ENCODE measurements at places on chromosomes 1 and 21. TPM values are rescaled to one million over a fixed set of nuclear protein-coding genes. Genes with fewer than 3 reads are reported as not detected.

GRCh38 chr1:156225677-156226014 lies 12.8 kb downstream of the PMF1 start:
- no peak for DNase-seq

The HSD3B1 gene
- total RNA-seq, result not detected

The ZNF281 gene
- total RNA-seq, result 18.8 TPM

DNA sequence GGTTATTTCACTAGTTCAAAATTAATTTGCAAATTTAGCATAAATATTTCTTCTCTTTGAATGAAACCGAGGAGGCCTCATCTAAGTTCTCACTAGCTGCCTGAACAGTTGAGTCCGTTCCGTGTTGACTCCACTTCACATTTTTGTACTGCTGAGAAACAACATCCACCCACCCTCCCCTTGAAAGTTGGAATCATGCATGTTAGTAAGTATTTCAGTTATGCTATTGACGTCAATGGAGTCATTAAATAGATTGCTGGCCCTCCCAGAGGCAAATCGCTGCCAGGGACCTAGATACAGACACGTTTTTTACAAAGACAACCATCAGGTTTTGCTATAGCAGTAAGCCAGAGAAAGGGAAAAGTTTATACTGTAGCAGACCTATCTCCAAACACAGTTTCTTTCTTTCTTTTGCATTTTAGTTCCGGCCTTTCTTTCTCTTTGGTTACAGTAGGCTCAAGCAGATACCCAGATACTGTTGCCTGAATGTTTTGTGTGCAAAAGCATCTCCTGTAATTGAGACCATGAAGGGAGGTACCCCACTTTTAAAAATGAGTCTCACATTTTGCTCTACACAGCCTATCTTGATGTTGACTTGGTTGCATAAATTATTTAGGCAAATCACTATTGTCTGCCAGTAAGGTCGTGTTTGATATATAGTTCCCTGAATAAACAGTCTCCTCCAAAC lies 262.6 kb upstream of the SGIP1 start:
- peak; percentile 74 for DNase-seq

DNA sequence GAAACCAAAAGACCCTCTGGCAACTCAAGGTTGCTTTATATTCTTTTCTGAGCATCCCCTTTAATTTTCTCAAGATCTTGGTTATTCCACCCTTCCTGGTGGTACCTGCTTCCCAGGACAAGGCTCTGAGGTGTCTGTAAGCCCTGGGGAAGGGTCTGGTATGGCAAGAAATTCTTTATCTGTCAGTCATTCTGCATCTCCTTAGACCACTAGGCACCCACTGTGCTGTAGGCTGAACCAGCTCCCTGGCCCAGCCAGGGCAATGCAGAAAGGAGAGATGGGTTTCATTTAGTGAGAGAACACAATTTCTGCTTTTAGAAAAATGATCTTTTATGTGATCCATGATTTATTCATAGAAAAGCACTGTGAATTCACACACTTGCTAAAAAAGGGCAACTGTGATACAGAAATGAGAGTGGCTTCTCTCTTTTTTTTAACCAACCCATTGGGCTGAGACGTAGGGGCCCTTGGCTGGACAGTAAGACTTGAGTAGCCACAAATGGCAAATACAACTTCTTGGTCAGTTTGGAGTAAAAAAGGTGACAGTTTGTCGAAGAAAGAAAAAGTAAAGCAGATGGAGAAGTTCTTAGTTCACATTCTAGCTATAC lies 4.1 kb downstream of the UROD start:
- no peak for DNase-seq

DNA sequence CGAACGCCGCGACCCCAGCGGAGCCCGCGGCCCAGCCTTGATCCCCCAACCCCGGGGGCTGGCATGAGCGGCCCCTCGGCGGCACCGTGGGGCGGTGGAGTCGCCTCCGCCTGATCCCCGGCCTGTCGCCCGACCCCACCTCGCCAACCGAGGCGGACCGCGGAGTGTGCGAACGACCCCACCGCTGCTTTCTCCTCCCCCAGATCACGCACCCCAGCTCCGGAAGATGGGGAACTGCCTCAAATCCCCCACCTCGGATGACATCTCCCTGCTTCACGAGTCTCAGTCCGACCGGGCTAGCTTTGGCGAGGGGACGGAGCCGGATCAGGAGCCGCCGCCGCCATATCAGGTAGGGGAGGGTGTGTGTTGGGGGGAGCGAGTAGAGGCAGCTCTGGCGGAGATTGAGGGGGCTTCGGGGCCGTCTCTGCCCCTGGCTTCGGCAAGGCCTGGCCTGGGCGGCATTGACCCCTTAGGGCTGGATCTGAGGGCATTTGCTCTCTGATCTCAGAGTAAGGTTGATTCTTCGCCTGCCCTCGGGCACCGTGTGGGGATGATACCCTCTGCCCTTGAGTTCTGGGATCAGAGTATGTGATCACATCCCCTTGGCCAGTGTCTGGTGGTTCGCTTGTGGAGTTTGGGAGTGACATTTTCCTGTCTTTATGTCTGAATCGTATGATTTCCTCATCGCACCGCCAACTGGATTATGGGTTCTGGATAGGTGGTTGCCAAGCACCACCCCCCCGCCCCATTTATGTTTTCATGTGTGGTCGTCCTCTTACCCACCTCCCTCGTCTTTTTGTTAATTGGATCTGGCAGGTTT lies 668 bp downstream of the RNF11 start:
- DNase-seq, result peak; percentile 27

DNA sequence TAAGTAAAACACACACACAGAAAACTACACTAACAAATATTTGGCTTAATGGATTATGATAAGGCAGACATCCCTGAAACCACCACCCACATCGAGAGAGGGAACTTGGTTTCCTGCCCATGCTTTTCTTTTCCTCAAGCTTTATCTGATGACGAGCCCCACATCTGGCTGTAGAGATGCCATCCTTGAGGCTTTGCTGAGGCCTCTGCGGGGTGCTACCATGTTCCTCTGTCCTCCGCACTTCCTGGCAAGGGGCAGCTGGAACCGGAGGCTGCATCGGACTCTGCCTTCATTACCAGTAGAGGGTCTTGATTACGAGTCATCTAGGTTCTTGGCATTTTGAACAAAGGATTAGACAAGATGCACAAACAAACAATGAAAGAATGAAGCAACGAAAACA lies 21.7 kb upstream of the C1orf174 start:
- DNase-seq, result no peak

The ZSWIM5 gene
- total RNA-seq, result 0.55 TPM

The PIGM gene
- 3.3 TPM for total RNA-seq

GRCh38 chr1:185483664-185484450 lies 166.8 kb upstream of the IVNS1ABP start:
- peak; percentile 38 for DNase-seq

- DNase-seq, result peak; percentile 71
Observed at GRCh38 chr21:34526618-34527290, 14.7 kb upstream of the KCNE1 start.

GRCh38 chr1:187264995-187265602 lies 436.4 kb downstream of the PLA2G4A start:
- peak; percentile 25 for DNase-seq

The ORC1 gene
- total RNA-seq, result 17.6 TPM

The NHLH1 gene
- 0.26 TPM for total RNA-seq

DNA sequence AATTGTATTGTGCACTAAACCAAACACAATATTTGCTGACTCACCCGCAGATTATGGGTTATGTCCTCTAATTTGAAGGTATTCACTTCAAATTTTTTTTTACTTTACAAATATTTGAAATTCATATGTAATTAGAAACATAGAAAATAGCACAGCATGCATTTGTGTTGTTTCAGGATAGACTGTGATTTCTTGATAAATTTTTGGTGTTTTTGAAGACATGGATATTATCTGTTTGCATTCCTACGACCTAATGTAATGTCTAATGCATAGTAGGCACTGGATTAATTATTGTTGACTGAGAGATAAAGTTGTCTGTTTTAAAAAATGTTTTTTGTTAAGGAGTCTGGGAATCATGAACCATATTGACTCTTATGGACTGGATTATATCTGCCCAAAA lies 850.2 kb downstream of the BRINP3 start:
- DNase-seq, result no peak
